CD4-positive, alpha-beta T cell treated with Interleukin-21 for 1 hour (primary cell): ENCODE measurements at places on chromosomes 2 and 18.

DNA sequence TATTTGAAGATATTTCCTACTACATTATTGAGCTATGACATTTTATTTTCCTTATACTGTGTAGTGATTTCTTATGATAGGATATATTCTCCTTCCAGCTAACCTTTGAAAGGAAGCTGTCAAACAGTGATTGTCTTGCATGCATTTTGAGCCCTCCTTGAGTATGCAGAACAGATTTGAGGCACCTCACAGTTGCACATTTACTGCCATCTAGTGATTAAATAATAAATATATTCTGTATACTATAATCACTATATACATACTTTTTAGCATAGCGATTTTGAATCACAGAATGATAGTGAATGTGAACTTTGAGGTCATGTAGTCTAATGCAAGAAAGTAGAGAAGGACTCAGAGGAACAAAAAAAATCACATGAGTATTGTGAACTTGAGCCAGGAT, 268.4 kb upstream of the CDH19 start:
- DNase-seq, result no peak

GRCh38 chr2:141957321-141957720, 173.5 kb downstream of the LRP1B start:
- no peak for DNase-seq

GRCh38 chr18:21760321-21760720, 19.7 kb downstream of the MIB1 start:
- DNase-seq, result no peak

- no peak for DNase-seq
Measured at GRCh38 chr18:35968278-35968880, 4.1 kb upstream of the RMP24 start.

DNA sequence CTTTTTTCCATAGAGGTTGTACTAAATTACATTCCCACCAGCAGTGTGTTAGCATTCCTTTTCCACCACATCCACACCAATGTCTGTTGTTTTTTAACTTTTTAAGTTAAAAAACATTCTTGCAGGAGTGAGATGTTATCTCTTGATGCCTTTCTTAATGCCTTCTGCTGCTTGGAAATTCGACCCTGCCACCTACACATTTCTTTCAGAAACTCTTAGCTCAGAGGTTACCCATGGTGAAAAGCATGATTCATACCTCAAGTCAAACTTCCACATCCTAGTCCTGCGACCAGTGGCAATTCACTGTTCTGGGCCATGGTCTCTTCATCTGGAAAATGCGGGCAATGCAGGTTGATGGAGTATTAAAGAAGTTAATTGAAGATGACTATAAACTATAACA, 12.7 kb upstream of the HNMT start:
- no peak for DNase-seq

DNA sequence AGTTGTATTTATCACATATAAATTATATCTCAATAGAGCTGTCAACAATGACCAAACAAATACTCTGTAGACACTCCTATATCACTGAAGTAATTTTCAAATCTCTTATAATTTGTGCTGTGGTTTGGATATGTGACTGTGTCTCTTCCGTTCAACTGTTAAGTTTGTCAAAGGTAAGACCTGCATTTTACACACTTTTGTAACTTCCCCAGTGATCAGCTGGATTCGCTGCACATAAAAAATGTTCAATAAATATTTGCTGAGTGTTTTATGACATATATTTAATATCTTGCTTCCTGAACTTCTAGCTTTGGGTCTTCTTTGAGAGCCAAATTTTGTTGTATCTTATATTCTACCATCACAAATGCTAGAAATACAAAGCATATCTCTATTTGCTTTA, 57.3 kb upstream of the ROCK1 start:
- DNase-seq, result no peak

GRCh38 chr2:187194049-187194448, 254.0 kb downstream of the CALCRL start:
- no peak for DNase-seq
